ENCODE measurements at places on chromosomes 7 and 10. TPM values are rescaled to one million over a fixed set of nuclear protein-coding genes. Genes with fewer than 3 reads are reported as not detected.

DNA sequence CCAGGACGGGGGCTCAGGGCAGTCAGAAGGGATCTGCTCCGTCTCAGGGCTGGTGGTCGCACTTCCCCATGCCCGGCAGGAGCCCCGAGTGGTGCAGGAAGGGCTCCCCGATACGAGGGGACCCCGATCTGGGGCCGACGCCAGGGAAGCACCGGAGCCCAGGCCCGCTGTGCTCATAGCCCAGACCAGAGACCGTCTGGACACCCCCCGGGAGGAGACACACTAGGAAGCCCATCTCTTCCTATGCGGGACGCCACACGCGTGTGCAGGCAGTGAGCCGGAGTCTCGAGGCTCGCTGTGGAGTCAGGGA lies 39.7 kb upstream of the PDGFA start:
- peak; percentile 38 for DNase-seq

DNA sequence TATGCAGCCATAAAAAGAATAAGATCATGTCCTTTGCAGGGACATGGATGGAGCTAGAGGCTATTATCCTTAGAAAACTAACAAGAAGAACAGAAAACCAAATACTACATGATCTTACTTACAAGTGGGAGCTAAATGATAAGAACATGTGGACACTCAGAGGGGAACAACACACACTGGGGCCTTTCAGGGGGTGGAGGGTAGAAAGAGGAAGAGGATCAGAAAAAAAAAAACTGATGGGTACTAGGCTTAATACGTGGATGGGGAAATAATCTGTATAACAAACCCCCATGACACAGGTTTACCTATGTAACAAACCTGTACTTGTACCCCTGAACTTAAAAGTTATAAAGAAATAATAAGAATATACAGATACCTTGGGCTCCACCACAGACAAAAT lies 514.2 kb downstream of the ARL4A start:
- no peak for DNase-seq

DNA sequence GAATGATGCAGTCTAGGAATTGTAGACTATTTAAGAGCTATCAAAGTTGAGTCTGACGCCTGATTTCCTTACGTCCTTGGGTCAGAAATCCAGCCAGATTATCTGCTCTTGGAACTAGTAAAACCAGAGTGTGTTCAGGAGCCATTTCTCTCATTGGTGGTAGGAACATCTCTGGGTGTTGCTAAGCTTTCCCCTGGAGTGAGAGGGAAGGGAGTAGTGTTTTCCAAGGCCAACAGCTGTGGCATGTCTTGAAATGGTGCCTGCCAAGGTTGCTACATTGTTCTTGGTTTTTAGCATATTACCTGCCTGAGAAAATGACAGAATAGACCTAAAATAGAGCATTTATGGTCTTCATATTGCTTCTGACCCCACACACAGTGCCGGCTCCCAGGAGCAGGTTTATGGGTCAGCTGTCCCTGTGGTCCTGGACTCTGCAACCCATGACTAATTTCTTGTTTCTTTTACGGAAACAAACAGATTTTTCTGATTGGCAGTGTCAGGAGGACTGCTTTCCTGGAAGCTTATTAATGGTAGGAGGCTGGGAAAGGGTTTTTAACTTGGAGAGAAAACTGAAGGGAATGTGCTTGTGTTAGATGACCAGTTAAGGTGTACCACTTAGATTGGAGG lies 17.5 kb downstream of the GBF1 start:
- DNase-seq = no peak

DNA sequence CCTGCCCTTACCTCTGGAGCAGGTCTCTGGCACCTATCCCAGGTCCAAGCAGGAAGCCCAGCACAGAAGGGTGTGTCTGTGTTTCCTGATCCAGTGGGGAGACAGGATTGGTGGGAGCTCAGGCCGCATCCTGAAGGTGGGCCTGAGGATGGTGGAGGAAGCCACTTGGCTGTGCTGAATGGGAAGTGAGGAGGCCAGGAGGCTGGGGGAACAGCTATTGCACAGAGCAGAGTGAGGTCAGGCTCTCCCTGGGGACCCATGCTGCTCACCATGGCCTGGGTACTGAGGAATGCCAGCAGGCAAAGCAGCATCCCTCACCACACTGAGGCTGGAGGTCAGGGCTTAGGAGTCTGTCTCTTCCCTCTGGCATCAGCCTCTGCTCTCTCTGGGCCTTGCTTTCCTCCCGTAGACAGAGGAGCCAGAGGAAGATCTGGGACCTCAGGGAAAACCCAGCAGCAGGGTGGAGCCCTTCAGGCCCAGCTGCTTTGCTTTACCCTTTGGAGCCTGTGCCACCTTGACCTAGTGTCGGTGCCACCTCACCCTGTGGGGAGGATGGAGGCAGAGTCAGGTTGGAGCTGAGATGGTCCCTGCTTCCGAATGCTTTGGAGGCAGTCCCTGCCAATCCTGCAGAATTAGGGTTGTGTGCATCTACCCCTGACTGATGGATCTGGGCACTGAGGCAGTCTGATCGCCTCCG lies 39.0 kb downstream of the CDH23 start:
- peak; percentile 44 for DNase-seq

GRCh38 chr7:159121068-159121467 lies 23.6 kb downstream of the VIPR2 start:
- no peak for DNase-seq

DNA sequence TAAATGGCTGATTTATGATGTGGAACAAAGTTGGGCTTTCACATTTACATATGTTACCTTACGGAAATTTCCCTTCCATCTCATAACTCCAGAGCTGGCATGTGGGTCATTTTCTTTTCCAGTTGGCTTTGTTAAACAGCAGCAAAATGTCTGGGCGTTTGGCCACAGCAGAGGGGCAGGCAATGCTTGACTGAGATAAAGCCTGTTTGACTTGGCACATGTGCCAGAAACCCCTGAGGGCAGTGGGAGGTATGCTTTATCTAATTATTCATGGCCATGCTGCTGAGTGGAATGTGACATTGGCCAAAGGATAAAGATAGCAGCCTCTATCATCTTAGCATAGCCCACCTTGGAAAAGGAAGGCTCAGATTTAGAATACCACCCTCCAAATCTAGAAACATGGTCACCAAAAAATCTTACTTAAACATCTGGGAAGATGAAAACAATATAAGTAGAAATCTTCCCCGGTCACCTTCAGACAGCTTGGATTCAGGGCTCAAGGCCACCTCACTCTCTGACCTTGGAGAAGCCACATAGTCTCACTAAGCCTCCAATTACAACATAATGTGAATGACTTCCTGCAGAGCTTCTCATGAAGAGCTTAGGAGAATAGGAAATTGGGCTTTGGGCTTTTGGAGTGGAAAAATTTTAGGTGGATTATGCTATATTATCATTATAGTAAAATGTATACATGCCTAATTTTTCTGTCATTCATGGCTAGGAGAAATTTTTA lies 101.5 kb downstream of the GRM3 start:
- DNase-seq = peak; percentile 52

GRCh38 chr7:131723926-131724325 lies 167.5 kb upstream of the PODXL start:
- no peak for DNase-seq

Gene FGFR2
- polyA plus RNA-seq = 16.5 TPM

Gene CUBN
- polyA plus RNA-seq = 0.41 TPM
